ENCODE measurements at places on chromosomes 7 and 10.

- DNase-seq: no peak
Observed at GRCh38 chr7:36591636-36592035, 132.7 kb downstream of the AOAH start.

- DNase-seq: no peak
Observed at GRCh38 chr10:97771913-97772823, at the start of gene SFRP5. TSS of gene SFRP5 (minus strand) at chr10:97771999. CDS start at chr10:97771833, 166 bp downstream.

GRCh38 chr10:86681047-86681446 is 12.7 kb downstream of the LDB3 start:
- DNase-seq: no peak

GRCh38 chr10:71246591-71247413 is 34.4 kb downstream of the UNC5B start:
- DNase-seq: no peak

DNA sequence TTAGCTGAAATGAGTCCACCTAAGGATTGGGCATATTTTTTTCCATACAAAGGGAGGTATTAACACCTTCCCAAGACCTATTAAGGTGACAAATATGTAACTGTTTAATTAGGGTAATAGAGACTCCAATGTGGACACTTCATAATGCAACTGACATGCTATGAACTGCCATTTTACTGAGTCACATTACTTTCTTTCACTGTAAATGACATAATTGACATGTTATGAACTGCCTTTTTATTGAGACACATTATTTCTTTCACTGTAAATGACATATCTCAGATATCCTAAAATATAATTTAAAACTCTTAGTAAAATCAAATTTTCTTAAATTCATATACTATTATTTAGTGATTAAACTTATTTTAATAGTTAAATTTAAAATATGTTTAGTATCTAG is 528.8 kb upstream of the PCDH15 start:
- no peak for DNase-seq

- DNase-seq: no peak
Observed at GRCh38 chr10:3363311-3364045, 190.9 kb upstream of the PITRM1 start.

GRCh38 chr7:30853576-30853975 is 58.1 kb upstream of the AQP1 start:
- no peak for DNase-seq

GRCh38 chr10:88042160-88043100 is 179.0 kb downstream of the PTEN start:
- DNase-seq: no peak

DNA sequence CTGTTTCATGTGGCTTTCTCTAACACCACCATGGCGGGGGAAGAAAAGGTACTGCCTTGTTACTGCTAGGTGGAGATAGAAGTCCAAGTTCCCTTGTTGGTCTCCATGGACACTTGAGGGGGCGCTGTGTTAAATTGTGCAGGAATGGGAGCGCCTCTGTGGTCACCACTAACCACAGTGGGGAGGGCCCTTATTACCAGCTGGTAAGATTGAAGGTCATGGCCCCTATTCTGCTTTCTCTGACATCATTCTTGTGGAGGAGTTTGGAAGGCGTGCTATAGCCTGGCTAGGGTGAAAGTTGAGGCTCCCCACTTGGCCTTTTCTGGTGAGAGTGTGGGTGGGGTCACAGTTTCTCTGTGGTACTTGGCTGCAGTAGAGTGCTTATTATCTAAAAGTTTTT is 14.9 kb upstream of the MXI1 start:
- DNase-seq: no peak

- DNase-seq: no peak
Observed at GRCh38 chr10:86798611-86799010, 42.2 kb downstream of the BMPR1A start.

GRCh38 chr7:92797693-92798092 is 38.7 kb downstream of the CDK6 start:
- DNase-seq: no peak

Measured in activated CD8-positive, alpha-beta memory T cell treated with anti-CD3 and anti-CD28 coated beads for 48 hours (primary cell).